ENCODE measurements at places on chromosomes 1 and 21.

DNA sequence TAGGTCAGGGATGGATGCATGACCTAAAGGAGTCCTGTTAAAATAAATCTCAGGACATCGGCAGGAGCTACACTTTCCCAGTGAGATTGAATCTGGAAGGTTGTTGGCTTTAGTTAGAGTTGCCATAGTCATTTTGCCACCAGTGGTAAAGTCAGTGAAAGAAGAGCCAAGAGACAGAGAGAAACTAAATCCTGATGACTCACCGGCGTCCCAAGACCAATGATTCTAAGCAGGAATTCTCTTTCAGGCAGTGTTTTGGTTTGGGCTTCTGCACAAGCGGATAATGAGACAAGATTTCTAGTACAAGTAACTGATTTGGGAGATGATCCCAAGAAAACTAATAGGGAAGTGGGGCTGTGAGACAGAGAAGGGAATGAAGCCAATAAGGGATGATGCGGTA, 88.8 kb upstream of the ETS2 start:
- peak; percentile 36 for DNase-seq

GRCh38 chr1:224639426-224639975, 23.4 kb downstream of the CNIH3 start:
- no peak for DNase-seq

- peak; percentile 69 for DNase-seq
These were observed 18.7 kb upstream of the AK2 start for GRCh38 chr1:33055210-33056008.

GRCh38 chr1:4616831-4617465, 37.5 kb upstream of the AJAP1 start:
- no peak for DNase-seq

GRCh38 chr21:42222821-42223390, 4.0 kb downstream of the ABCG1 start:
- no peak for DNase-seq

DNA sequence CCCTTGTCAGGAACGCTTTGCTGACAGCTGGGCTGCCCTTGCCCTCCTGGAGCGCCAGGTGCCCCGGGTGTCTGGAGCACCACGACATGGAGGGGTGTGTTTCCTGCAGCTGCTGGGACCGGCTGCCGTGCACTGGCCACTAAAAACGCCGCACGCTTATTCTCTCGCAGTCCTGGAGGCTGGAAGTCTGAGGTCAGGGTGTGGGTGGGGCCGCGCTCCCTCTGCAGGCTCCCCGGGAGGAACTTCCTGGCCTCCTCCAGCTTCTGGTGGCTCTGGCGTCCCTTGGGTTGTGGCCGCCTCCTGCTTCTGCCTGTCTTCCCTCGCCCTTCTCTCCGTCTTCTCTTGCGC, 28.0 kb upstream of the PLCH2 start:
- no peak for DNase-seq

DNA sequence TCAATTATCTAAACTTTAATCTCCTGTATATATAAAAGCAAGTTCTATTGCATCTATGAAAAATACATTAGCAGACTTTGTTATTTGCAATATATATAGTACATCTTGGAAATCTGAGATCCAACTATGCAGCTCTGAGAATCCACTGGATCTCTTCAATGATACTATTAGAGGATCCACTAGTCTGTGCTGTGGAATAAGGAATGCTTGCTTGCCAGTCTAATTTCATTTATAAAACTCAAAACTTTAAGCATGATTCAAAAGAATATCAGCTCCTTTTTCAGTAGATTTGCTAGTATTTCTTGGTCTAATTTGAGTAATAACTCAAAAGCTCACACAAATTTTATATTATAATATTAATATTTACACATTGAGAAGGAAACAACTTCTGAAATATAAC, 115.1 kb downstream of the SPATA6 start:
- no peak for DNase-seq

DNA sequence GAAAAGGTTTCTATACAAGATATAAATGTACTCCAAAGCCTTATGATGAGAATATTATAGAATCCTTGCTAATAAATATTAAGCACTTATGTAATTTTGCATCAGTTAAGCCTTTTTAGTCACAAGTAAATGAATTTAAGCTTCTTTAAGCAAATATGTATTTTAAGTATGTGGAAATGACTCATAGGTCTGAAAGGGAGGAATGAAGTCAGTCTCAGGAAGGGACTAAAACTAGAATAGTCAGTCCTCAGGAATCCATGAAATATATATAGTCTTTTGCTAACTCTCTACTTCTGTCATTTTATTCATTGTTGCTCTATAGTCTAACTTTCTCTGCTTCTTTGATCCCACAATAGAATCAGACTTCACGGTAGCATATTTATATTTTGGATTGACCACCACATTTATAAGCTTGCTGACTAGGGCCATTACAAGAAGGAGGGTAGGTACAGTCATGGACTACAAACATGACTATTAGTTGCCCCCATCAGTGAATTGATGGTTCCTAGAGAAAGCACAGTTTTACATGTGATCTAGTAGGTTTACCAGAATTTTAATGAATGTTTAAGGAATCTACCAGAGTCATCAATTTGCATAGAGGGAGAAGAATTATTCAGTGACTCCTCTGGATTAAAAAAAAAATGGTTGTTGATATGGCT, 20.2 kb upstream of the RABGGTB start:
- peak; percentile 85 for DNase-seq

GRCh38 chr1:151312411-151312810, 14.8 kb downstream of the PI4KB start:
- DNase-seq, result peak; percentile 26

DNA sequence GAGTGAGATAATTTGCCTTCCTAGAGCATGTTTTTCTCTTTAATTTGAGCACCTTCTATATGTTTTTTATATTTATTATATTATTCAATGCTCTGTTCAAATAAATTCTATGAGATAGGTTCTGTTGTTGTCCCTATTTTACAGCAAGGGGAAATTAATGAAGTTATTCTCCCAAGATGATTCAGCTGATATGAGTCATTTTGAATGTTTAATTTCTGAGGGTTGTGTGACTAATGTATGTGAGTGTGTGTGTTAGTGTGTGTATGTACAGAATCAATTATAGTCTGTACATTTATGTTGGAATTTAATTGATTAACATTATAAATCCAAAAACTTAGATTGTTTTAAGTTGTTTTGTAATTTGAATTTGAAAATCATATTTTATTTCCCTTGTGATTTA, 1536.7 kb upstream of the B3GALT2 start:
- peak; percentile 68 for DNase-seq

- DNase-seq, result no peak
These were observed 40.2 kb downstream of the CC2D1B start for GRCh38 chr1:52325786-52326185.

DNA sequence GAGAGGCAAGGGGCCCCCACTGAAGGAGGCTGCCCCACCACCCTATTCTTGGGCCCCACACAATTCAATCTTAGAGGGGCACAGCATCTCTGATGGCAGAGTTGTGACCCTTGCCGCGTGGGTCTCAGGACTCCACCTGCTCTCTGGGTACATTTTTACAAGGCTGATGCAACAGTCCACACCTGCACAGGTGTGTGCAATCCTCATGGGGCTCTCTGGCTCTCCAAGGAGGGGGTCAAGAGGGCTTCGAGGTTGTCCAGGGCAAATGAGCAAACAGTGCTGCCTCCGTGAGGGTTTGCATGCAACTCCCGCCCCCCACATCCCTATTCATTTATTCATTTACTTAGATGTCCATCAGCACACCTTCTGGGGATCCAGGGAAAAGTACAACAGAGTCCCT, 81.6 kb upstream of the IFFO2 start:
- DNase-seq, result no peak

GRCh38 chr1:39158327-39159086, 46.0 kb upstream of the MACF1 start:
- DNase-seq, result no peak

DNA sequence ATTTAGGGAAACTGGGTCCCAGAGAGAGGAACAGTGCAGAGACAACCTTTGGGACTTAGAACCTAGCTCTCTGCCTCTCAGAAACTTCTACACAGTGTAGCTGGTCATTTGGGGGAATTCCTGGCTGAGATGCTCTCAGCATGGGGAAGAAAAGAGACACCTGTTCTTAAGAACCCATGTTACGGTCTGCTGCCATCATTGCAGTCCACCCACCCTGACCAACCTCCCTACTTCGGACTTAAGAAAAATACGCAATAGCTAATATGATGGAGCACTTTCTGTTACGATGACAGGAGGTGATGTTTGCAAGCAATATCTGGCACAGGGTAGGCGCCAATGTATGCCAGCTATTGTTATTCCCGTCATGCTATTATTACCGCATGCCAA, 177.9 kb downstream of the IGSF21 start:
- no peak for DNase-seq
